ENCODE measurements at places on chromosomes 5 and 9. TPM values are rescaled to one million over a fixed set of nuclear protein-coding genes. Genes with fewer than 3 reads are reported as not detected.

PRRX2 gene
- 9.5 TPM for total RNA-seq

SLC36A3 gene
- not detected for total RNA-seq

NR2F1-AS1 gene
- 4.0 TPM for total RNA-seq

PSMD5 gene
- 30.4 TPM for total RNA-seq

GABRA6 gene
- not detected for total RNA-seq

SPINK1 gene
- total RNA-seq, result 0.43 TPM

SOX30 gene
- total RNA-seq, result not detected

MEIKIN gene
- not detected for total RNA-seq

SH3RF2 gene
- total RNA-seq, result 2.9 TPM

DMRTA1 gene
- 0.58 TPM for total RNA-seq

All from A549 treated with Mapracorat at 1 μM for 4 hours (cell line).